Activated naive CD4-positive, alpha-beta T cell treated with anti-CD3 and anti-CD28 coated beads, Interleukin-2, amount 50 U/mL, for 72 hours (primary cell): ENCODE measurements at places on chromosomes 3 and 15. TPM values are rescaled to one million over a fixed set of nuclear protein-coding genes. Genes with fewer than 3 reads are reported as not detected.

Gene PCSK6
- 2.1 TPM for total RNA-seq

DNA sequence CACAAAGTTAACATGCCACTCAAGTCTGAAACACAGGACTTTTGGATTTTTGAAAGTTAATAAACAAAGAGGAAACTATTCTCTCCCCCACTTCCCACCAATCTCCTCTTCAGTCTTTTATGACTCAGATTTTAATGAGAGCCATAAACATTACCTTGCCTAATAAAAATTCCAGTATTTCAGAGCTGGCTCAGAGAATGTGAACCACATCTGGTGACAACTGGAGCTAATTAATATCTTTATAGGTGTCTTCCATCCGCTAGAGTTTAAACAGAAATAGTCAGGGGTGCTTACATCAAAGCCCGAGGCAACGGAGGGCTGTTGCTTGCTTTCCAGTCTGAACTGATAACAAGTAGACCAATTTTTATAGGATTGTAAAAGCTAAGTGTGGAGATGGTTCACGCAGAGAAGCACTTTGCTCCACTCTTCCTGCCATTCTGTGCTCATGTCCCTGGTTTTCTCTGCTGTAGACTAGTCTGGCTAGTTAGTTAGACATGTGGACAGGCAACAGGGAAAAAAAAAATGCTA, 363.6 kb downstream of the NR2F2 start:
- no peak for DNase-seq

Gene NLGN1
- total RNA-seq: not detected

- no peak for DNase-seq
These were observed 81.5 kb downstream of the GAP43 start for GRCh38 chr3:115704661-115705338.

DNA sequence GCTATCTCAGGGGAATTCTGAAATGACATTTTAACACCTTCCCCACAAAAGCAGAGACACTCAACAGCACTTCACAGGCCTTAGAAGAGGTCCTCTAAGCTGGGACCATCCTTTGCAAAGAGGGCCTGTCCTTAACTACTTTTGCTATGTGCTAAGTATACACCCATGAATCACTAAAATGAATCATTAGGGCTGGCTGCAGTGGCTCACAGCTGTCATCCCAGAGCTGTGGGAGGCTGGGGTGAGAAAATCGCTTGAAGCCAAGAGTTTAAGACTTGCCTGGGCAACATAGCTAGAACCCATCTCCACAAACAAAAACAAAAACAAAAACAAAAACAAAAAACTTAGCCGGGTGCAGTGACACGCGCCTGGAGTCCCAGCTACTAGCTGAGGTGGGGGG, 53.9 kb upstream of the MELTF start:
- no peak for DNase-seq

GRCh38 chr3:49723296-49723627, 489 bp downstream of the GMPPB start:
- DNase-seq: peak; percentile 76

GRCh38 chr3:66386011-66386924, 114.6 kb downstream of the LRIG1 start:
- DNase-seq: no peak

GRCh38 chr3:160343132-160343531, 55.9 kb downstream of the IFT80 start:
- no peak for DNase-seq

- DNase-seq: no peak
These were observed 148.5 kb downstream of the DUT start for GRCh38 chr15:48479751-48480150.

Gene BRPF1
- total RNA-seq: 37.0 TPM

DNA sequence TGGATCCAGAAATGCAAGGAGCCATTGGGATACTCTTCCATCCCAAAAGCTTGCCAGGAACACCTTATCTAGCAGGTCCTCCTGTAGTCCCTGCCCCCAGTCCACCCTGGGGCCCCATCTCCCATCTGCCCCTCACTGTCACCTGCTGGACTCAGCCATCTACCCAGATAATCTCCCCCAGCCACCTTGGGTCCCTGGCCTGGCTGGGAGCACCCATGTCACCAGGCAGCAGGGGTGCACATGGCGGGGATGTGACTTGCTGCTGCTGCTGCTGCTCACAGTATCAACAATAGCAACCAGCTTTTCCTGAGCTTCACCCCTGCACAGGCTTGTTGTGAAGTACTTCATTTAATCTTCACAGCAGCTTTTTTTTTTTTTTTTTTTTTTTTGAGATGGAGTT, 12.6 kb downstream of the PTH1R start:
- no peak for DNase-seq

DNA sequence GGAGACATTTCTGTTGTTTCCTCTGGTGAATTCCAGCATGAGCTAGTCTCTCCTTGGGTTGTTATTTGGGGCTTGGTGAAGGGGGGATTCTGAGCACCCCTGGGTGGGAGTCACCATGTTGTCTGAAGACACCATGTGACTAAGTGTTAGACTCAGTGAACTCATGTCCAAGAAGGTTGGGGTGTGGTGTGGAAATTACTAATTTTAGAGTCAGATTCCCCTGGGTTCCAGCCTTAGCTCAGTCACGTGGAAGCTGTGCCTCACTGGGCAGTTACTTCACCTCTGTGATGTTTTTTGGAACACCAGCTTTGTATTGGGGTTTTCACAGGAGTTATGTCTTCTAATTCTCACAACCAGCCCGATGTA, 171.5 kb downstream of the RPLP1 start:
- no peak for DNase-seq

- DNase-seq: no peak
These were observed 111.9 kb upstream of the TSC22D2 start for GRCh38 chr3:150296123-150296735.

DNA sequence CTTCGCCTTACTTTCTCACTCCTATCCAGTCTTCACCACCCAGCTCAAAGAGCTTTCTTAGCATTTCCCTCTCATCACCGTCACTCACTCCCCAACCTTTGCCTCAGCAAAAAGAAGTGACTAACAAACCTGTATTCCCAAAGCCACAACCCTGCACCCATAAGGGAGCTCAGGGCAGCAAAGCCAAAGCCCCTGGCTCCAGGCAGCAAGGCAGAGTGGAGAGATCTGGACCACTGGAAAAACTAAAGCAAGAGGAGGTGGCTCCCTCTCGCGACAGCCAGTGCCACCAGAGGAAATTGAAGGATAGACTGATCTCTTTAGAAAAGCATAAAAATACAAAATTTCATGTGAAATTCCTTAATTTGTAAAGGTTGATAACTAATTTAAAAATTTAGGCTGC, 25.1 kb upstream of the CDCP1 start:
- DNase-seq: no peak

Gene NR2F2
- not detected for total RNA-seq

DNA sequence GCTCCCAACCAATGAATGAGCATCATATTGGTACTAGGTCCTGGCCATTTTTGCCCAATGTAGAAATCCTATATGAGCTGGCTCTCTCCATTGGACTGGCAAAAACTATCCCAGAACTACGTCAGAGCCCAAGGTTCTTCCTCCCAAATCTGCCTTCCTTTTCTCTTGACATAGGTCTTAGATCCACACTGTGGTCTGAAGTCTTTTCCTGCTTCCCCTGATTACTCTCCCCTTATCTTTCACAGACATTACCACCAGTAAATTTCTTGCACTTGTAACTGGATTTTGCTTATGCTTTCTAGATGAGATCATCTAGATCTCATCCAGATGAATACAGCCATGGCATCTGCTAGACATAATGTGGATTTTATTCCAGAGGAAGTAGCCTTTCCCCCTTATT, 141.2 kb upstream of the GADL1 start:
- DNase-seq: no peak

GRCh38 chr3:56157693-56158362, 310.4 kb downstream of the ERC2 start:
- no peak for DNase-seq

- no peak for DNase-seq
These were observed 24.4 kb upstream of the ABHD10 start for GRCh38 chr3:111954228-111954990.

- DNase-seq: no peak
These were observed 362.5 kb downstream of the VPS13C start for GRCh38 chr15:61697796-61698195.

Gene BFSP2
- not detected for total RNA-seq

DNA sequence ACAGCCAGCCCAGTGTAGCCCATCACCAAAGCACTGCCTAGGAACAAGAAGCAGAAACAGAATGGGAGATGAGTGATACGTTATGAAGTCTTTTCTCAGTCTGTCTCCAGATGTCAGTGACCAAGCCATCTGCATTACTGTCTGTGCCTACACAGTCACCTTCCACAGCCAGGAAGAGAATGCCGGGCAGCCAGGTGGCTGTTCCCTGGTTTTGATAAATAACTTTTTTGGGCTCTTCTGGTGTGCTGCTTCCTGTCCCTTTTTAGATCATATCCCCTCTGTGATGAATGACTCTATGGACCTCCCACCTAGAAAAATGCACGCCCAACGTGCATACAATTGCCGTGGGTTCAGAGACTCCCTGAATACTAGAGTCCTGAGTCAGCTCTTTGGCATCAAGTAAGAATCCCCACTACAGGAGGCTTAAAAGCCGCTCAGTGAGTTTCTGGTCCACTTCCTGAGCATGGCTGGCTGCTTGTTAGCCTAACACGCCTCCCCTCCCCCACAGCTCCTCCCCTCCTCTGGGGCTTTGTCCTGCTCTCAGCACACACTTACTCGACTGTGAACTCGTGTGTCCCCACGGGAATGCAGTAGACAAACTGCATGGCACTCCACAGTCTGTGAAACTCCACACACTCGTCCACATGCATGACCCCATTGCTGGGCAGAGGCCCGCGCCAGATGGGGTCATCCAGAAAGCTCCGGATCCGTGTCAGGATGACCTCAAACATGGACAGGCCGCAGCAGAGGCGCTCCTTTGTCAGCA, 34.7 kb downstream of the NIPA2 start:
- DNase-seq: no peak

DNA sequence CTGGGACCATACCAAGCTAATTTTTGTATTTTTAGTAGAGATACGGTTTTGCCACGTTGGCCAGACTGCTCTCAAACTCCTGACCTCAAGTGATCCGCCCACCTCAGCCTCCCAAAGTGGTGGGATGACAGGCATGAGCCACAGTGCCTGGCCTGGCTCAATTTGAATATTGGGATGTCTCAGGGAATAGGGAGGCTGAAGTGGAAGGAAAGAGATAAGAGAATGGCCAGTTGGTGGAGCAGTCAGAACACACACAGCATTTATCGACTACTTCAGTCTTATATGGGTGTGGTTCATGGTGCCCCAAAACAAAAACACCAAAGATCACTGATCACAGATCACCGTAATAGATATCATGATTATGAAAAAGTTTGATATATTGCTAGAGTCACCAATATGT, 144.4 kb downstream of the GMNC start:
- DNase-seq: no peak

- DNase-seq: no peak
These were observed 19.3 kb downstream of the MINAR1 start for GRCh38 chr15:79451361-79451999.

Gene GP9
- not detected for total RNA-seq

GRCh38 chr3:169722724-169723123, 42.1 kb downstream of the TERC start:
- no peak for DNase-seq

- DNase-seq: no peak
These were observed 245.6 kb downstream of the CLSTN2 start for GRCh38 chr3:140180603-140181002.

GRCh38 chr15:52308446-52309153, 13.0 kb upstream of the MYO5C start:
- DNase-seq: no peak

Gene NEK10
- total RNA-seq: 0.34 TPM

Gene TMCO5A
- not detected for total RNA-seq

DNA sequence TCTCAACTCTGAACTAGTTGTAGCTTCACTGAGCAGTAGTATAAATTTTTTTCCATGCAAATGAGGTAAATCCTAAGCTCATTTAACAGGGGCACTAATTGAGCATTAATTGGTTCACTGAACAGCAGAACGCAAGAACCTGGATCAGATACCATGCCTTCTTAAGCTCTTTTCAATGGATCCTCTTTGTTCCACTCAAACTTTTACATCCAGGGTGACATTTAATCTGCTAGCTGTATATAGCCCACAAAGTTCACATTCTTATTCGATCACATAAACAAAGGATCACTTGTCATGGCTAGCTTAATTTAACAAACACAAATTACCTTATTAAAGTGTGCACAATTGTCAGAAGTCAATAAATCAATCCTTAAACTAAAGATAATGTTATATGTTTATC, 281.6 kb downstream of the CNTN6 start:
- no peak for DNase-seq

DNA sequence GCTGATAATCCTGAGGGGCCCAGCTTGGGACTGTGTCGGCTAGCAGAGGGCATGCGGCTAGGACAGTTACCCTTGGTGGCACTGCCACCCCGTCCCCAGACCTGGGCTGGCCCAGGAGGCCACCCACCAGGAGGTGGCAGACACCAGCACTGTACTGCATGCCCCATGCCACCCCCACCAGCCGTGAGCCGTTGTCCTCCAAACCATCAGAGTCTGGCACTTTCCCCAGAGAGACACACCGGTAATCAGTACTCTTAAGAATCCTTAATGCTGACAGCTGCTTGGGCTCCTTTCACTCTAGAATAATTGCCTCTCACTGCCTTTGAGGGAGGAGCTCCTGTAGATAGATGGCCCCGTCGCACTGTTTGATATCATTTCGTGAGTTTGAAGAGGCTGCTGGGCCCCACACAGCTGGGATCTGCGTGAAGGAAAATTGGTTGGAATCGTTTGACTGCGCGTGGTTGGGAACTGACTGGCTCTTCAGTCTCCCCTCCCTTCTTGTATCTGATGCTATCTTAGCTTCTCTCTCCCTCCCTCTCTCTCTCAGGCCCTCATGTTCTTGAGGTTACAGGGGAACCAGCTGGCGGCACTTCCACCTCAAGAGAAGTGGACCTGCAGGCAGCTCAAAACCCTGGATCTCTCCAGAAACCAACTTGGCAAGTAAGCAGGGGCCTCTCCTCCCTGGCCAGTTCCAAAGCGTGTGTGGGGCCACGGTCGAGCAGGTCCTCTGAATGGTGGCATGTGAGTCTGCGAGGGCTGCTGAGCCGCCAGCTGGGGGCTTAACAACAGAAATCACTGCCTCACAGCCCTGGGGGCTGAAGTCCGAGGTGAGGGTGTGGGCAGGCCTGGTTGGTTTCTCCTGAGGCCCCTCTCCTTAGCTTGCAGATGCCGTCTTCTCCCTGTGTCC, 94.9 kb downstream of the LRRK1 start:
- DNase-seq: no peak

GRCh38 chr3:97895216-97895615, 73.4 kb downstream of the CRYBG3 start:
- DNase-seq: no peak

- no peak for DNase-seq
These were observed 1.6 kb downstream of the MPI start for GRCh38 chr15:74891469-74891868.
